ENCODE measurements at places on chromosomes 12 and 14. TPM values are rescaled to one million over a fixed set of nuclear protein-coding genes. Genes with fewer than 3 reads are reported as not detected.
A peak's percentile ranks its signal among the peaks of the same experiment; 100 is the strongest.

GRCh38 chr14:30180219-30180618 is 252.6 kb upstream of the PRKD1 start:
- DNase-seq, result no peak

- DNase-seq, result no peak
Measured at GRCh38 chr12:49936925-49937324, 13.6 kb upstream of the AQP2 start.

- DNase-seq, result peak; percentile 62
Measured at GRCh38 chr14:76917158-76917596, 91.0 kb downstream of the LRRC74A start.

DNA sequence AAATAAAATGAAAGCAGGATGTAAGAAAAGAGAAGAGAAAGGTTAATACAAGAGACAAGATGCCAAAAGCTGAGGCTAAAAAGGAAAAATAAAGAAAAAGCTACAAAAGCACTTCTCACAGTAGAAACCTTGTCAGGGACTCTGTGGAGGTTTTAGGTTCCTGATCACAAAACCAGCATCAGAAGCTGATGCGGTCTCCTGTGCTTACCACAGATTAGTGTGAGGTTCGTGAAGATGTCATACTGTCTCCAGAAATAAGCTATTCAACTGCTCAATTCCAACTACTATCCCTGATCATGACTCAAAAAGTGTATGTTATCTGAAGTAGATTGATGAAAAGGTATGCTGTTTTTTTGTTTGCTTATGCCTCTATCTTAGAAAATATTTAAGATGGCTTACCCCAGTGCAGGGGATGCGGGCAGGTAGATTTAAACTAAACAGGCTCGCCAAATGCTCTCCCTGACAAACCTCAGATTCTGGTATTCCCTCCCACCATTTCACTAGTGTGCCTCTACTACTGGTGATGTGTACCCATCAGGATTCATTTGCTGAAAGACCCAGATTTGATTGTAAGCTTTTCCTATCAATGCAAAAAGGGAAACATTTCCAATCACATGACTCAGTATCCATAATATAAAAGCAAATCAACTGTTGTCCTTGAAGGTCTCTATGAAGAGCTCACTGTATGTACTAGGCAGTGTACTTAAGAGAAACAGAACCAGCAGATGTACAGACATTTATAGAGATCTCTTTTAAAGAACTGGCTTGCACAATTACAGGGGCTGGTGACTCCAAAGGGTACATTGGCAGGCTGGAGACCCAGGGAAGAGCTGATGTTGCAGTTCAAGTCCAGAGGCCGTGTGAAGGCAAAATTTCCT is 169.5 kb upstream of the FOXN3 start:
- DNase-seq, result no peak

DNA sequence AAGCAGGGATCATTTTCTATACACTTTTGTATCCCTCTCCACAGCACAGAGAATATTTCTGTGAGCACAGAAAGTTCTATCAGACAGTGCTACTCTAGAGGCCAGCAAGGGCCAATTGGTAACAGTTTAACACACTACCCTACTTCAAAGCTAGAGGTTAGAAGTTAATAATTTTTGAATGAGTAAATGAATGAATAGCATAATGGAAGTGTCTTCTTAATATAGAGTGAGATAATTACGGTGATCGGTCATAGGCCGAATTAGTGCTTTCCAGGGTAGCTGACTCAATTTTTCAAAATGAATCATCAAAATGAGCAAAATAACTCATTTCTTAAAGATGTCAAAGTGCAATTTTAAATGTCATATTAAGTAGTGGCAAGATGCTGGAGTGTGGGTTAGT is 67.0 kb upstream of the CCDC198 start:
- no peak for DNase-seq

DNA sequence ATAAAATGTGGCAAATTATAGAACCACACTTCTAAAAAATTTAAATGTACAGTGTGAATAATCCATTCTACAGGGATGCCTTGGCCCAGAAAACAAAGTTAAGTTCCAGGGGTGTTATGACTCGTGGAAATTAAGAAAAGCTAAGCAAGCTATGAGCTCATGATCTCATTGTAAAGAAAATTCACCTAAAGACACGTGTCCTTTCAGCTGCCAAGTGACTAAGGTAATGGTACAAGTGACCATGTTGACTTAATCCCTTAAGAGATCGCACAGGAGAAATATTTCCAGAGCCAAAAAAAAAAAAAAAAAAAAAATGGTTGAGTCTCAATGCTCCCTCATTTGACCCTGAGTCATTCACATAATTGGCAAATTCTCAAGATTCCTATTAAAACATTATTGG is 51.4 kb upstream of the ANO2 start:
- DNase-seq, result no peak

- no peak for DNase-seq
Measured at GRCh38 chr12:71627438-71628002, 36.1 kb downstream of the ZFC3H1 start.

DNA sequence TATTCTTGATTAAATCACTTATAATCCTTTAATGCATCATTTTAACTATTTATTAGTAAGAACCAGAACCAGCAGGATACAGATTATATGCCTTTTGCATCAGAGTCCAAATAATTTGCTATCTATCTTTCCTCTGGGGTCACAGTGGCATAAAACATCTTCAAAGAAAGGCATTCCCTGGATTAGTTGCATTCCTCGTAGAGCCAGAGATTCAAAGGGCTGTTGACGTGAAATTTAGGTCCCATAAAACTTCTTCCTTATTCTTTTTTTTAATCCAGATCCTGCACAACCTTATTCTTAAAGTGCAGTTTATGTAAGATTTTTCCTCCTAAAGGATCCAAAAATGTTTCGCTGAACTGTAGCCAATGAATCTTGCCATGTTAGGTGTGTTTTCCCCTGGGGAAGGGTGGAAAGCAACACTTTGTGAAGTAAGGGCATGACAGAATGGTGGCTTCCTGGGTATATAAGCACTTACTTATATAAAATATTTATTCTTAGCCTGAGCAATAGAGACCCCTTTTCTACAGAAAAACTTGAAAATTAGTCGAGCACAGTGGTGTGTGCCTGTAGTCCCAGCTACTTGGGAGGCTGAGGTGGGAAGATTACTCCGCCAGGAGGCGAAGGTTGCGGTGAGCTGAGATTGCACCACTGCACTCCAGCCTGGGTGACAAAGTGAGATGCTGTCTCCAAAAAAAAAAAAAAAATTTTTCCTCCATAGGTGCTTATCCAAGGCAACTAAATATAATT is 208.7 kb downstream of the PCNX1 start:
- DNase-seq, result peak; percentile 66

- no peak for DNase-seq
Measured at GRCh38 chr14:76531085-76531484, 155.1 kb downstream of the ESRRB start.

DNA sequence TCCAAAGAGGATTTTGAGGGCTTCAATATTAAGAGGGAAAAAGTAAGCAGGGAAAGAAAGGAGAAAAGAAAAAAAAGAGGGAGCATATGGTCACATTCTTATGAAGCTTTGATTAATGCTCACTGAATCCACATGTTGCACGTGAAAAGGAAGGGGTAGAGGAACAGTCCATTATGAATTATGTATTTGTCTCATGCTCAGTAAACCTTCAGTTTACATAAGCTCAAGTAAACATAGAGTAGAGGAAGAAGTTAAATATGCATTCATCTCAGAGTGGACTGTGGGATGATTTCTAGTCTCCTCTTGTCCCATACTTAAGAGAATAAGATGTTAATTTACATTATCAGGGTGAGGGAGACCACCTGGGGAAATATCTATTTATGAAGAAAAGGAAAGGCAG is 334.5 kb downstream of the IPO8 start:
- no peak for DNase-seq

DNA sequence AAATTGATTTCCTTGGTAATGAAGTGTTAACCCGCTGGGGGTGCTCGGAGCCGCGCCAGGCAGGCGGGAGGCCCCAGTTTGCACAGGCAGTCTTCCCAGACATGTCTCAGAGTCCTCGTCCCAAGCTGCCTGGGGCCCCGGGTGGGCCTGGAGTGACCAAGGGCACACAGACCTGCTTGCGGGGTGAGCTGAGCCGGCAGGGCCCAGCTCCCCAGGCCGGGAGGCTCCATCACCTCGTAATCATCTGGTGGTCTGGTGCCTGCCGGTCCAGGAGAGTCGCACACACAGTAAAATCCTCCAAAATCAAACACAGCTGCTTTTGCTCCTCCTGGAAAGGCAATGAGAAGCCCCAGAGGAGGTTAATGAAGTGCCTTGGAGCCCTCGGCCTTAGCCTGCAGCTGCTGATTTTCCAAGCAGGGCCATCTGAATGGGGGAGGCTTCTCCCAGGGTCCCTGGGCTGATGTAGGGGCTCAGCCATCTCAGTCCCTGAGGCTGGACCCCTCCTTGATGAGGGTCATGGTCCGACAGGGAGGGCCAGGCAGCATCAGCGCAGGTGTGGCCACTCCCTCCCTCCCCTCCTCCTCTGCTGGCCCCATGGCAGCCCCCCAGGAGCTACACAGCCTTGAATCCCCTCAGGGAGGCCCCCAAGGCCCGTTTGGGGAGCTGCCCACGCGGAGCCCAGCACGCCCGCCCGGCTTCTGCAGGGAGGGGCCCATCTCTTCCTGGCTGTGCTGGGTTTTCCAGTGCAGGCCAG is 39.4 kb upstream of the FBRSL1 start:
- DNase-seq, result no peak

DNA sequence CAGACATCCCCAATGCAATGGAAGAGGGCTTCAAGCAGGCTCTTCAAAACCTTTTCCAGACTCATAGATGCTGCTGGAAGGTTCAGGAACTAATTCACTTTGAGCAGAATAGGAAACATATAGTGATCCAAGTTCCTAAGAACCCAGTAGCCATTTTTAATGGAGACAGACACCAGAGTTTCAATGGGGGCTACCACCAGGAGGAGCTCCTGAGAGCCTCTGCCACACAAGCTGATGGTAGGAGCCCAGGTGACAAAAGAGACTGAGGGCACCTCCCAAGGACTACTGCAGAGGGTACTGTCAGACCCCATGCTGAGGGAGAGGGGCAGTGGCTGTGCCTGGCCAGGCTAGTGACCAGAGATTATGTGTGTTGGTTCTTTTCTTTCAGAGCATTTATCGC is 45.9 kb downstream of the IFNG start:
- DNase-seq, result peak; percentile 75

DNA sequence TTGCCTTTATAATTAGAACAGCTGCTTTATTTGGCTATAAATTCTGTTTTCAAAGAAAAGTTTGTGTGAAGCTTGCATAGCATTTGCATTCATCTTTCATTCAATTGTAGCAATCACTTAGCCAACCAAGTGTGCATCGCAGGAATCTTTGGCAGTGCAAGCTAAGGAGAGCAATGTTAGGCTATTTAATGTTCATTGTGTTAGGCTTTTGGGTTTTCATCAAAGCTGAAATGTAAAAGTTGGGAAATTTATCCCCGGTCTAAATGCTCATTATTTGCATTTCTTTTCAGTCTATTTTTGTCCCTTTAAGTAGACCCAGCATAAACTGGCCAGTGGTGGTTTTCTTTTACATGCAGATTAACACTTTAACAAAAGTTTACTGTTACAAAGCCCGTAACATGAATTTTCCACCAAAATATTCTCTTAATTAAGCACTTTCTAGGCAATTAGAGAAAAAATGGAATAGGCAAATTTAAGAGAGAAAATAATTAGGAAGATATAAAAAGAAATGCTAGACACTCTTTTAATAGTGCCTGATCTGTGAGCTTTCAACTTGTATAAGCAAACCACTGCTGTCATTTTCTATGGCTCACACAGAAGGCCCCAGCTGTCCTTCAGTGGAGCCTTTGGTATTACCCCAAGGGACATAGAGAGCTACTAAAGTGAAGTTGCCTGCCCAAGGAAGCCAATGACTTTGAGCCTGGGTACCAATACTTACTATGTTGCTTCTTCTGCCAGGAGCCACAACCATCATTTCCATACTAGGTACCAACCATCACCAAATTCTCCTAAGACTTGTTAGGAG is 898.9 kb upstream of the SEL1L start:
- DNase-seq, result no peak

- peak; percentile 67 for DNase-seq
Measured at GRCh38 chr14:44151130-44151820, 355.8 kb downstream of the FSCB start.

DNA sequence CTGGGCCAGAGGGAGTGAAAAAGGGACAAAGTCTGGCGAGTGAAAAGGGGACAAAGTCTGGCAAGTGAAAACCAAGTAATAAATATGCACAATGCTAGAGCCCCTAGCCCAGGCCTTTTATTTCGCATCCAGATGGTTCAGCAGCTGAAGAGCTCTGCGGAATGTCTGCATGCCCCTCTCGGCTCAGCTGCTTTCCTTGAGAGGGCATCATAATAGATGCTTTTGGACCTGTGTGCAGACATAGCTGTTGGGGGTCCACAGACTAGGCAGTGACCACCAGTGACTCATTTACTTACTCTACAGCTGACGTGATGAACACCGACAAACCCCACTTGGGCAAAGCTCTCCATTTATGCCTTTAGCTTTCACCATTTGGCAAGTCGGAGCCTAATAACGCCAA is 4.3 kb downstream of the NIN start:
- DNase-seq, result no peak

- no peak for DNase-seq
Measured at GRCh38 chr12:70721656-70722357, 84.6 kb upstream of the PTPRB start.

DNA sequence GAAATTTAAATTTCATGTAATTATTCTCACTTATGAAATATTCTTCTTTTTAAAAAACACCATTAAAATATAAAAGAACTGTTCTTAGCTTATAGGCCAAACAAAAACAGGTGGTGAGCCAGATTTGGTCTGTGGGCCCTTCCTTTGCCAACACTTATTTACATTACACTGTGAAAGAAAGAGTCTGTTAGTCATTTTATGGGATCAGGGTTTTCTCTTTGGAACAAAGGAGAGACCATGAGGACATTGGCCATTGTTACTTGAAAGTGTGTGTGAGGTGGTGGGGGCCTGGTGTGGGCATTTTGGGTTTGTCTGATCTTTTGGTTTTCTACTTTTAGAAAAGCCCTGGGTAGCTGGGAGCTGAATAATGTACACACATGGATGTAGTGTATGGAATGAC is 62.7 kb downstream of the TTC6 start:
- DNase-seq, result no peak

Gene DTD2
- 54.7 TPM for total RNA-seq

Gene B4GALNT3
- 0.30 TPM for total RNA-seq

Gene PA2G4
- 111 TPM for total RNA-seq

Gene NXPH4
- 4.2 TPM for total RNA-seq

Gene AMN1
- 1.6 TPM for total RNA-seq

Measured in Karpas-422 (cell line).